Endothelial cell of coronary artery (primary cell): ENCODE measurements at places on chromosomes 1 and 21. TPM values are rescaled to one million over a fixed set of nuclear protein-coding genes. Genes with fewer than 3 reads are reported as not detected.

Gene ESPN
- 0.45 and 0.85 TPM in 2 replicates for total RNA-seq

Gene CFHR3
- not detected in 2 replicates for total RNA-seq

Gene SAMD13
- 1.7 TPM in 2 replicates for total RNA-seq

Gene GLIS1
- total RNA-seq: 0.28 TPM in 1 of 2 replicates, not detected in the other

Gene ALG14
- 1.5 and 2.2 TPM in 2 replicates for total RNA-seq

Gene CFHR2
- total RNA-seq: not detected in 2 replicates

Gene DCDC2B
- not detected in 2 replicates for total RNA-seq

Gene SPATA17
- under 0.01 and 0.09 TPM in 2 replicates for total RNA-seq

Gene SH2D1B
- total RNA-seq: under 0.01 TPM in 1 of 2 replicates, not detected in the other

Gene FAM163A
- total RNA-seq: 0.09 TPM in 2 replicates

Gene ZNF436
- total RNA-seq: 21.3 and 25.6 TPM in 2 replicates

Gene SLC9C2
- 2.0 TPM in 1 of 2 replicates, not detected in the other for total RNA-seq

Gene OPRD1
- total RNA-seq: not detected in 2 replicates
